ENCODE measurements at places on chromosomes 3 and 15.

- DNase-seq: no peak
These were observed 314.0 kb upstream of the CDIN1 start for GRCh38 chr15:36265422-36265821.

DNA sequence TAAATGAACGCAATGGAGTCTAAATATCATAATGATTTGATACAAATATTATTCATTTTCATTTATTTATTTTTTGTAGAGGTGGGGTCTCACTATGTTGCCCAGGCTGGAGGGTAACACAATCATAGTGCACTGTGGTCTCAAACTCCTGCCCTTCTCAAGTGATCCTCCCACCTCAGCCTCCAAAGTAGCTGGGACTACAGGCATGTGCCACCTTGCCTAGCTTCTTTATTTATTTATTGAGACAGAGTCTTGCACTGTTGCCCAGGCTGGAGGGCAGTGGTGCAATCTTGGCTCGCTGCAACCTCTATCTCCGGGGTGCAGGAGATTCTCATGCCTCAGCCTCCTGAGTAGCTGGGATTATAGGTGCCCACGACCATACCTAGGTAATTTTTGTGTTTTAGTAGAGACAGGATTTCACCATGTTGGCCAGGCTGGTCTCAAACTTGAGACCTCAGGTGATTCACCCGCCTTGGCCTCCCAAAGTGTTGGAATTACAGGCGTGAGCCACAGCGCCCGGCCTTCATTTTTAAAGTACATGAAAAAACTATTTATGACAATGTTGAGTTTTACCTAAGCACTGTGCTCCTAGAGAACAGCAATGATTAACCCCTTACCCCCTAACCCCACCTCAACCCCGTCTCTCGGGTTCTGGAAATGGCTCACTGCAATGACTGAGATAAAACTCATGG, 4.0 kb upstream of the AEN start:
- DNase-seq: no peak

DNA sequence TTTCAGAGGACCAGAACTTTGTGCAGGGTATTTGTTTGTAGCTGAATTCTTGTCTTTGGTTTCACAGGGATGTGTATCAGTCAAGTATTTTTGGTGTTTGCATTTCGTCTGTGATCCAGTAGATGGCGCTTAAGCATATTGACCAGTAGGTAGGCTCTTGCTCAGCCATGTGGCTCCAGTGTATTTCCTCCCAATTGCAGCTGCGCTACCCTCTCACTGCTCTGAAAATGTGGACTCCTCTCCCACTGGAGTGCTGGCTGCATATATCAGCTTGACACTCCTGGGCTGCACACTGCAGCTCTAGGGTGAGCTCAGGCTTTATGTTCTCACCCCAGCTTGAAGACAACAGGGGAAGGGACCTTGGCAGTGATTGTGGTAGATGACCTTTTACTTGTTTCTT, 1264.3 kb upstream of the ALCAM start:
- DNase-seq: no peak

- DNase-seq: no peak
These were observed 14.4 kb downstream of the TMPRSS7 start for GRCh38 chr3:112048911-112049310.

DNA sequence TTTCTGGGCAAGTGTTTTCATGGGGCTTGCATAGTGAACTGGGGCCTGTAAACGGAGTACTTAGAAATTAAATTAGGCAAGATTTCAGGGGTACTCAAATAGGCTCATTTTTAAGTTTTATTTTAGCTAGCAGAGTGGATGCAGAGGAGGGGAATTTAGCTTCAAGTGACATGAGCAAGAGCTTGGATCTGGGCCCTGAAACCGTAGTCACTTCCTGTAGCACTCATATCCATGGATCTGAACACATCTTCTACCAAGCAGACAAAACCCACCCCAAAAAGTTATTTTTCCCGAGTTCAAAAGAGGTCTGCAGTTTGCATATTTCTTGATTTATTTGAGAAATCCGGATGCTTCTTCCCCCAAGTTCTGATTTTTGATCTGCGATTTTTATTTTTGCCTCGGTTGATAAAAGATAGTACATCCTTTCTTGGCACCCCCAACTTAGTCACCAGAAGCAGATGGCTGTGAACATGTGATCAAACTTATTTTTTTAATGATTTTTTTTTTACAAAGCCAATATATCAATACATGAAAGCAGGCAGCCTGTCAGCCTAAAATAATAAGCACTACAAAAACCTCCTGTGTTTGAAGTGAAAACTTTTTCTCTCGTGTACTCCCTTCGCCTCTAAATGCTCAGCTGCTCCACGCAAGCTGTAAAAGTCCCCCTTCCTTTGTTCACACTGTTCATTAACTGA, 36.6 kb upstream of the STT3B start:
- DNase-seq: no peak

GRCh38 chr3:115396801-115397200, 226.5 kb upstream of the GAP43 start:
- no peak for DNase-seq

- DNase-seq: no peak
These were observed 43.4 kb downstream of the C2CD4A start for GRCh38 chr15:62109982-62110851.

DNA sequence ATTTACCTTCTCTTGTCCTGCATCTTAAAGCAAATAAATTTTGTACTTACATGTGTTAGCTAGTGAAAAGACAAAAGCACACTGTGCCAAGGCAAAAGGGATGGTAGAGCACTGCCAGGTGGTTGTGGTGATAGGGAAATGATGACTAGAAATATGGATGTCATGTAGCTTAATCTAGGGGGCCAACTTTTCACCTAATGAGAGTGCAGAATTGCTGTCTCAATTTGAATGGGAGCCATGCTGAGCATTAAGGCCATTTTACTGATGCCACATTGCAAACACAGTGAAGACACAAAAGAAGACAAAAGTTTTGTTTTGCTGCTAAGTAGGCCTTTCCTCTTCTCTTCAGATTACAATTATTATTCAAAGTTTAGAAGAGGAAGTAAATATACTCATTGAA, 274.7 kb downstream of the PDCD6IP start:
- no peak for DNase-seq

GRCh38 chr3:8266730-8267131, 234.9 kb upstream of the LMCD1 start:
- no peak for DNase-seq

- no peak for DNase-seq
These were observed 91.7 kb downstream of the APBA2 start for GRCh38 chr15:28977377-28978010.

DNA sequence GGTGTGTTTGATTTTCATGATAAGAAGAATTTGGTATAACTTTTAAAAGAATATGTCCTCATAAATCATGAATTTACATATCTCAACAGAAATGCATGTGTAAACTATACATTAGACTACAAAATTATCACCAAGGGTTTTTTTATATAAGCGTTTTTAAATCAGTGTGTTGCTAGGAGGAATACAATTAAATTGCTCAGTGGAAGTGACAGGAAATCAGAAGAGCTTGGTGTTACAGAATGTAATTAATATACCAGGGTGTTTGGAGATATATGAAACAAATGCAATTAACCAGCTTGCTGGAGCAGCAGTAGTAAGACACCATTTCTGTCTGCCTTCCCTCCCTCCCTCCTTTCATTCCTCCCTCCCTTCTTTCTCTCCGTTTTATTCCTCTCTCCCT, 2.4 kb downstream of the ROBO2 start:
- DNase-seq: no peak

GRCh38 chr15:60760646-60761504, 281.9 kb upstream of the ICE2 start:
- DNase-seq: no peak

- no peak for DNase-seq
These were observed 15.0 kb upstream of the C15orf61 start for GRCh38 chr15:67505675-67506572.

DNA sequence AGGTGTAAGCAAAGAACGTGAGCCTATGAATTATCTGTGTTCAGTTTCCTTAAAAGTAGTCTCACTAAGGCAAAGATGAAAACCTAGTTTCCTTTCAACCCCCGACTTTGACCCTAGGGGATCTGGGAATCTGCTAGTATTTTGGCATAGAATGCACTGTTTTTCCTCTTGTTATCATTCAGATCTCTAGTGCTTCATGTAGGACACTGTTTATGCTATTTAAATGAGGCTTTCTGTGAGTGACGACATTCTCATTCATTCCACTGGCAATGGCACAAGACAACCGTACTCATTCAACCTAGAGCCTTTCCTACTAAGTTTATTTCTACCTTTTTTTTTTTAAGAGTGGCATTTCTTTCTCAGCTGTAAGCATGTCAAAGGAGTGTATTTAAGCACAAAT, 67.0 kb downstream of the CHAC1 start:
- no peak for DNase-seq

DNA sequence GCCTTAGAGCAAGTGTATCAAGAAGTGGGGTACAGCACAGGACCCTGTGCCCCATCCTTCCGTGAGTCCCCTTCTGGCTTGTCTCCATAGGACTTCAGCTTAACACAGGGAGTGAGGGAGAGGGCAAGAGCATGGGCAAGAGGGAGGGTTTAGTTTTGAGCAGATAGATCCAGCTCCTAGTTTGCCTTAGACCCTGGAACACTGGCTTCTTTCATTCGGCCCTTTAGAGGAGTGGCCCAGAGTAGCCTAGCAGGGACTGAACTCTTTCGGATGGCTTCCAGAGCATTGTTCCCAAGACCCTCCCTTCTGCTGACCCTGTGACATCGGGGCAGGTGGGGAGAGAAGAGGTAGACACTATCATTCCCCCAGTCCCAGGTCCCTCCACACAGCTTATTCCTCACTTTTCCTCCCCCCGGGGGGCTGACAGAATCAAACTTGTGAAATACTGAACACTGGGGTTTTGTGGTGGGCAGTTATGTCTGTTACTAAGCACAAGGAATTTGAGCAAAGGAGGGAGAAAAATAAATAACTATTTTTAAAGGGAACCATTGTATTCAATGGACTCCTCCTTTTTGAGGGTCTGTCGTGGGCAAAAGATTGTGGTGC, 289.6 kb upstream of the C2CD4B start:
- no peak for DNase-seq

GRCh38 chr15:34716111-34716510, 38.7 kb downstream of the GJD2 start:
- DNase-seq: no peak

DNA sequence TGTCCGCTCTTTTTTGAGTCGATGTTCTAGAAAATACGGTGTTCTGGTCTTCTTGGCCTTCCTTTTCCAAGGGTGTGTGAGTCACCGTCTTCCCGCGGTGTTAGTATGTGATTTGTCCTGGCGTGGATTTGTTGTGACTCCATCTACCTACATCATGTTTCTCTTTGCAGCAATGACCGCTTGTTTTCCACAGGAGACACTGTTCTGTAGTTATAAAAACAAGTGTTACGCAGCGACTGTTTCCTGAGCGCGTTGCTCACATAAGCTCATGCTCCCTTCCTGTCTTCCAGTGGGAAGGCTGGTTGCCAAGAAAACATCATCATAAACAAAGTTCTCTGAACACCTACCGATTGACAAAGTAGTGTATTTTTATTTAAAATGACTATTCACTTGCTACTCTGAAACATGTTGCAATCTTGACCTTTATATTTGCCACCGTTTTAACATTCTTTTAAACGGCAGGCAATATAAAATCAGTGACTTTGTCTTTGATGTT, 19.0 kb downstream of the USP13 start:
- DNase-seq: no peak

GRCh38 chr15:74234598-74234875, 1.6 kb upstream of the CCDC33 start:
- no peak for DNase-seq

DNA sequence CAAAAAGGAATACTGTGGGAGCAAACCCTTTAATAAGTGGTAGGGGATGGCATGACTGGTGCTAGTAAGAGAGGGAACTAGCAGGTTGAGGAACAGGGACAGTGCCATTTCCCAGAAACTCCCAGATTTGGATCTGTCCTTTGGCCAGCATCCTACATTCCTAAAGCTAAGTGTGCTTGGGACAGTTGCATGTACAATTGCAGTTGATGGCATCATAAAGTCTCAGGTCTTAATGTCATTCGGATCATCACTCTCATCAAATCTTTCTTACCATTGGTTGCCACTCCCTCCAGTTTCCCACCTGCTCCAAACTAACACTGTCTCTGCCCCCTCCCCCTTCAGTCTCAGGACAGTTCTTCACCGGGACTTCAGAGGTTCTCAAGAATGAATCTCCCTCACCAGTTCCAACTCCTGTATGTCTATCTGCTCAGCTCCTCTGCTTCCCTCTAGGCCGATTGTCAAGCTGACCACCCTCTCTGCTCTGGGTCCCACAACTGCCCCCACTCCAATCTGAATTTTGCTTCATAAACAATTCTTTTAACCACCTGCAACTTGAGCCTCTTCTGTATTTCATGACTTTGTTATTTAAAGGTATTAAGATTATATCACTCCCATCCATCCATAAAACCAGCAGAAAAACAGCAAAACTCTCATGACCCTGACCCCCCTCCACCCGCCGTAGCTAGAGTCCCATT, 260.8 kb downstream of the CGGBP1 start:
- DNase-seq: no peak

- no peak for DNase-seq
These were observed 285.0 kb upstream of the ADAMTS9 start for GRCh38 chr3:64972793-64973192.

DNA sequence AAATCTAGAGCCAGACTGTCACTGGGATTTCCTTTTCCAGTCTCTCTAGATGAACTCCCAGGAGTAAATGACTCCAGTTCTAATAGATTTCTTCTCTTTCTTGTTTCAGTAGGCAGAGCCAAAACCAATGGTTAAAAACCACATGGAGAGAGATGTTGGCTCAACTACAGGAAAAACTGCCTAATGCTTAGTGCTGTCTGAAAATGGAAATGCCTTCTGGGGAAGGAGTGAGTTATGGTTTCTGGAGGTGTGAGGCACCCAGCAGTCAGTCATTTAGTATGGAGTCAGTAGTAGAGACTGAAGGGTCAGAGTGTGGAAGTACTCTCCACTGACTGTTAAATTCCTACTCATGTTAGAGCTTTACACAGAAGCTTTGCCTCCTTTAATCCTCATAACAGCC, 136.7 kb downstream of the CCNL1 start:
- no peak for DNase-seq

- DNase-seq: peak; percentile 3
These were observed 158.7 kb downstream of the CGGBP1 start for GRCh38 chr3:87900061-87900460.

DNA sequence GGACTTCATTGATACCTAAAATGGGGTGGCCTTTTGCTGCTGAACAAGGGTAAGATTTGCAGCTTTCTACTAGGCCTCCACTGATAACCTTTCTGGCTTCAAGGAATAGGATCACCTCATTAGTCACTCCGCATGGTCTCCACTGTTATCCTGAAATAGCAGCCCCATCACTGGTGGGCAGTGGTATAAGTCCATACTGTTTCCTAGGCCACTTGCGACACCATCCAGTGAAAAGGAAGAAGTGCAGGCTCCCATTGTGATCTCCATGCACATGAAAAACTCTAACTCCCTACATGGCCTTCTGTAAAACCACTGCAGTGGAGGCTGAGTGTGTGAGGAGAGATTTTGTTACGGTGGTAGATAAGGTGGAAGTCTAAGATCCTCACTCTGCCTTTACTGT, 1455.9 kb downstream of the SI start:
- no peak for DNase-seq

DNA sequence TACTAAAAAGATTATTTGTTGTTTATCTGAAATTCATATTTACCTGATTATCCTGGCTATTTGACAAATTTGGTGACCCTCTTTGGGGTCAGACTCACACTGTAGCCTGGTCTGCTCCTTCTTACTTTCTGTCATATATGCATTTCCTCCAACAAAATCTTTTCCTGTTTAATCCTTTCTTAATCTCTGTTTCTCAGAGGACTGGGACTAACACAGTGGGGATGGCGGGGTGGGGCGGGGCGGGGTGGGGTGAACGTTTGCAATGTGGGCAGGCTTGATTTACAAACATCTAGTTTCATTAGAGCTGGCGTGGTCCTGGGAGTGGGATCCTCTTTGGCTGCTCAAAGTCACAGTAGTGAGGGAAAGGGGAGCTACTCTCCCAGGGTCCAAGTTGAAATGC, 35.3 kb upstream of the CDCP1 start:
- no peak for DNase-seq

All from CD4-positive, alpha-beta T cell treated with Interleukin-21 for 1 hour (primary cell).